ENCODE measurements at places on chromosomes 7 and 10.
A peak's percentile ranks its signal among the peaks of the same experiment; 100 is the strongest.

DNA sequence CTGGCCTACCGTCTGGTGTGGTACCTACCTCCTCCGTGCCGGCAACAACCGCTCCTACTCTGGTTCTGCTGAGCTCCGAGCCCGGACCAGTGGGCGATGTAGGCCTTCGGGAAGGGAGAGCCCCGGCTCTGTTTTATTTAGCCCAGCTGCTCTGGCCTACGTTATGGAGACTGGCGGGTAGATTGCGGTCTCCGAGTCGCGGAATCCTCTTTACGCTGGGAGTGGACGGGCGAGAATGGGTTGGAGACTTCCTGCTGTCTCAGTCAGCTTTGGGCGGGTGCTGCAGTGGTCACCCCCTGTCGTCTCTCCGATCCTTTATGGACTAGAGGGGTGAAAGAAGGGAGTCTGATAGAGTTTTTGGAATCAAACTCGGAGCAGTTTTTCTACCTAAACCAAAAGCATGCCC is 406 bp downstream of the CBLL1 start:
- DNase-seq = no peak

DNA sequence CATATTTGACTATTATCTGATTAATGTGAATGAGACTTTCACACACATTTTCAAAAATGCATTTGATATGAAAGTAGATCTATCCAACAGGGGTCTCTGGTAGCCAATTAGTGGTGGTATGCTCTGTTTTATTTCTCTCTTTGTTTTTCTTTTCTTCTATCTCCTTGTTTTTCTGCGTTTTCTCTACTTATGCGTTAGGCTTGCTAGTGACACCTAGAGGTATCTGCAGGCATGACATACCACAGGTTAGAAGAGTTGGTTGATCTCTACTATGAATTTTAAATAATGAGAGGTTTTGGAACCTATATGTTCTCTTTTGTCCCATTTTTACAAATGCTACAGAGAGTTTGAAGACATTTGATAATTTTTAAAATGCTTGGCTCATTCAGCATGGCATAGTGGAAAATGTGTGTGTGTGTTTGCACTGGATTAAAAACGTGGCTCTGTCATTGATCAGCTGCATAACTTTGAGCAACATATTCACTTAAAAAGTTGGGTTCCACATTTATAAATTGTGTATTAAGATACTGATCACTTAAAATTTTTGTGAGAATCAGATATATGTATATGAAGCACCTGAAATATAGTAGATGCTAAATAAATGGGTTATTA is 28.1 kb upstream of the PLXDC2 start:
- peak; percentile 61 for DNase-seq

GRCh38 chr7:131027287-131027773 is 293.3 kb upstream of the KLF14 start:
- no peak for DNase-seq

GRCh38 chr7:99478464-99479440 is 6.1 kb downstream of the ZNF789 start:
- no peak for DNase-seq

DNA sequence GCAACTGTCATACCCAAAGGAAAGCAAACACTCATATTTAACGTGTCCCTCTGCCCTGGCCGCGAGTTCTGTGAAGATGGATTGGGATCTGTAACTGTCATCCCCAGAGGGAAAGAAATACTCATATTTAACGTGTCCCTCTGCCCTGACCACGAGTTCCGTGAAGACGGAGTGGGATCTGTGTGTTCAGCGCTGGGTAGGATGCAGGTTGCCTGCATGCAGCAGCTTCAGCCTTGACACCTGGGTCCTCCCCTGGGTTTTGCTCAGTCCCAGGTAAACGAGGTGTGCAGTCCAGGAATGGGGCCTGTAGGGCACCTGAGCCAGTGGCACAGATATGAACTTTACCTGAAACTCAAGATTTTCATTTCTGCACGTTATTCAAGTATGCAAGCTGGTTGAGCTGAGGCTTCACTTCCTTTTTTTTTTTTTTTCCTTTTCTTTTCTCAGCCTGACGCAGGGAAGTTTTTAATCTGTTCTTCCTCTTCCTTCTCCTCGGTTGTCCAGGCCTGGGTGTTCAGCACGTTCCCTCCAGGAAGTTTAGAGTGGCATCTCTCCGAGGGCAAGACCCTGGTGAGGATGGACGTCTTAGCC is 159.0 kb upstream of the SHH start:
- no peak for DNase-seq

DNA sequence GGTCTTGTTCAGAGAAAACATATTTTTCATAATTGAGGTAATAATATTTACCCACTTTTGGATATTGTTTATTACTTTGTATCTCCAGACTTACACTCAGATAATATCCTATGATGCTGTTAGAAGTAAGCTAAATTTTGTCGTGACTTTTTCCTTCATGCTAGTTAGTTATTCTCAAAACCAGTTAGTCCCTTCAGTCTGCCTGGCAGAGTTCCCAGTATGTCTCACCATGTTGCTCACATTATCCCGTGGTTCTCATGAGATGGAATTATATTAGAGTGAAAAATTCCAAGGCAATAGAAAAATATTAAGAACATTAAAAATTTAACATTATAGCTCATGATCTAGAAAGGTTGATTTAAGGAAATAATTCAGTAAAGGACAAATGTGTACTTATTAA is 81.5 kb upstream of the SMIM30 start:
- DNase-seq = no peak

DNA sequence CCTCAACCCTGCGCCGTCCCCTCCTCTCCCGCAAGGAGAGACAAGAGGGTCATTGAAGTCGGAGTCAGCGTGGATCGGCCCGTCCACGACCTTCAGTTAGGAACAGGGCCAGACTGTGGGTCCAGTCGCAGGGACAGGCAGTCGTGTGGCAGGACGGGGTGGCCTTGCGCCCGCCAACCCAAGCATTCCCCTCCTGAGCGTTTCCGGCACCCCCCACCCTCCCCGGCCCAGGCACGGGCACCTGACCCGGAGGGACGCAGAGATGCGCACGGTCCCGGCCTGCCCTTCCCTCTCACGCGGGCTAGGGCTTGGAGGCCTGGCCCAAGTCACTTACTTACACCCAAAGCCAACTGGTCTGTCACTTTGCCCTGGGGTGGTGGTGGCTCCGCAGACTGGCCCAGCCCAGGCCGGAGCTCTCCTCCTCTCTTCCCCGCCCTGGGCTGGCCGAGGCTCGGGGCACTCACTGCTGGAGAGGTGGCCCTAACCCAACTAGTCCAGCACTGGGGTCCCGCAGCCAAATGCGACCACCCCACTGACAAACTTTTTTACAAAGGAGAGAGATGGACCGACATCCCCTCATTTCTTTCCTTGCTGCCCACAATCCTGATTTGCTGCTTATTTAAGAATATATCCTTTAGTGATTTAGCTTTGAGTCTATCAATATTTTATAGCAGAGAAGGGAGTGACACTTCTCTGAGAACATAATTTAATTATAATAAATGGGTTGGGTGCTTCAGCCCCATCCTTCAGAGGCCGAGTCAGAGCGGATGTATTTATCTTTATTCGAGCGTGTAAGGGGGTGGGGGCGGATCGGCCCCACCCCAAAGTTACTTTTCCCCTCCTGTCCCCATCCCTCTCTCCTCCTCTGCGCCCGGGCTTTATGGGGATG is 1.2 kb upstream of the UNCX start:
- no peak for DNase-seq

DNA sequence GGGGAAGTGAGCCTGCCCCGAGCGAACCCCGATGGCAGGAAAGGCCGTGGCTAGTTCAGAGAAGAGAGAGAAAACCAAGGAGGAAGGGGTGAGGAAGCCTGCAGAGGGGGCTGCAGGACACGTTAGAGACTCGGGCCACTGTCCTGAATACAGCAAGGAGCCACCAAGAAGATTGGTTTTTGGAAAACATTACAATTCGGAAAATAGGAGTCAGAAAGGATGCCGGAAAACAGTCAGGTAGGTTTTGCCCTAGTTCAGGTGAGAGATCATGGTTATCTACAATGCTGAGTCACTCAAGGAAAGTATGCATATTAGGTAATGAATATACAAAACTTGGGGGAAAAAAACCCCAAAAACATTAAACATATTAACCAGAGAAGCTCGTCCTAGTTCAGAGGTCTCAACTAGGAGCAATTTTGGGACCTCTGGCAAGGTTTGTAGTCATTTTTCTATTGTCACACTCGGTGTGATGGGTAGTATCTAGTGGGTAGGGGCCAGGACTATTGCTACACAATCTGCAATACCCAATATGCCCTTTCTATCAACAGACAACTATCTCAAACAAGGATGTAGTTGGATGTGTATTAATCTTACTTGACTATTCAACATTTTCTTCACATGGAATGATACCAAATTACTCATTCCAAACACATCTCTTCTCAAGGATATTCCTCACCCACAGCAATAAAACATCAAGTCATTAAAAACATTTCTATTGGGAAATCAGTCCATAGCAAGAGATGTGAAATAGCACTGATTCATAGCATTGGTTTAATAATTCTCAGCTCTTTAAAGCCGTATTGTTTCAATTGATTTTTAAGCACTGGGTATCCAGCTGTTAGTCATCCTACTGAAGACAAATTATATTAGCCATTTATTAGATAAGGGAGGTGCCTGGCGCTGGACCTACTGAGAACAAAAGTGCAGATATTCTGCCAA is 74.4 kb upstream of the RSU1 start:
- peak; percentile 30 for DNase-seq

DNA sequence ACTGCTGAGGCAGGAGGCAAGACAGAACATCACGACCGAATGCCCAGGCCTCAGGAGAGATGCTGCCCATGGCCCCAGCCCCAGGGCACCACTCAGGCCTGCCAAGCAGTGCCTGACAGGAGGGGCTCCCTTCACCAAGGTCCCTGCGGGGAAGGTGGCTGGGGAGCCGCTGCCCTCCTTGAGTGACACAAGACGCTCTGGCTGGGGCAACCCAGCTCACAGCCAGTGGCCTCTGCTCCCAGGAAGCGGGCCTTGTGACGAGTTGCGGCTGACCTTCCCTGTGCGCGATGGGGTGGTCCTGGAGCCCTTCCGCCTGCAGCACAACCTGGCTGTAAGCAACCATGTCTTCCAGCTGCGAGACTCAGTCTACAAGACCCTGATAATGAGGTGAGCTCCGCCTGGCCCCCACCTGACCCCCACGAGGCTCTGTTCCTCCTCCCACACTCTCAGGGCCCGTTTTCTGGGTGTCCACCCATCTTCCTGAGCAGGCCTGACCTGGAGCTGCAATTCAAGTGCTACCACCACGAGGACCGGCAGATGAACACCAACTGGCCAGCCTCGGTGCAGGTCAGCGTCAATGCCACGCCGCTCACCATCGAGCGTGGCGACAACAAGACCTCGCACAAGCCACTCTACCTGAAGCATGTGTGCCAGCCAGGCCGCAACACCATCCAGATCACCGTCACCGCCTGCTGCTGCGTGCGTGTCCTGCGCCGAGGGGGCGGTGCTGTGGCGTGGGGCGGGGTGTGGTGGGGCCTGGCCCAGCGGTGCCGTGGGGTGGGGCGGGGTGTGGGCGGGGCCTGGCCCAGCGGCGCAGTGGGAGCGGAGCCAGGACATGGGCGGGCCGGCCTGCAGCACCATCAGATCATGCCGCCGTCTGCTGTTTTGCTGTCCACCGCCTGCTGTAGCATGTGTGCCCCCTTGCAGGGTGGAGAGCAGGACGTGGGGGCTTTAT is 12.8 kb downstream of the ZMIZ2 start:
- no peak for DNase-seq

GRCh38 chr7:4791738-4792536 is 16.5 kb downstream of the AP5Z1 start:
- peak; percentile 23 for DNase-seq

GRCh38 chr7:101538596-101539459 is 90.3 kb downstream of the MYL10 start:
- DNase-seq = peak; percentile 34

DNA sequence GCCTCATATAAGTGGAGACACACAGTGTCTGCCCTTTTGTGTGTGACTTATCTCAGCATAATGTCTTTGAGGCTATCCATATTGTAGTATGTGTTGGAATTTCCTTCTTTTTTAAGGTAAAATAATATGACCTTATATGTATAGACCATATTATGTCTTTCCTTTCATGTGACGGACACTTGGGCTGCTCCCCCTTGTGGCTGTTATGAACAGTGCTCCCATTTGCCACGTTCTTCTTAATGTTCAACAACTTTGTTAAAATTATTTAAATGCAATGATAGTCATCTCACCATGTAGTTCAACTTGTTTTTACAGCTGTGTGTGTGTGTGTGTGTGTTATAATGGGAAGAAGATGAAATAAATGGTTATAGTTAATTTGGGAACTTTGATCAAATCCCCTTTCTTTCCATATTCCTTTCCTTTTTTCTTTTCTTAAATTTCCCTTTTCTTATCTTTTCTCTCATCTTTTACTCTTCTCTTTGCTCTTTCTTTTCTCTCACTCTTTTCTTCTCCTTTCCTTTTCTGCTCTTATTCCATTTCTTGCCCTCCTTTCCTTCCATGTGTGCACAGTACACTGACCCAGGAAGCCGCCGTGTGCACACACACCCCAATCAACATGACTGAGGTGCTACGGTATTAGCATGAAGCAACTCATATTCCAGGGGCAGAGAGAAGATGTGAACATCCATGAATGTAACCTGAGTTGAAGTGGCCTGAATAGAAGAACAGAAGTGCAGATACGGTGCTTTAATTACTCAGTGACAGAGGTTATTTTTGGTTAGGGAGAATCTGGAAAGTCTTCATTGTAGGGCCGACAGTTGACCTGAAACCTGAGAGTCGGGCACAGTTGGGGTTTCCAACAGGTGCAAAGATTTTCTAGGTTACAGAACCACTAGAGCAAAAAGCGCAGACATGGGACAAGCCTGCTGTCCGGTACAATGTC is 596.6 kb downstream of the SDK1 start:
- DNase-seq = peak; percentile 29

DNA sequence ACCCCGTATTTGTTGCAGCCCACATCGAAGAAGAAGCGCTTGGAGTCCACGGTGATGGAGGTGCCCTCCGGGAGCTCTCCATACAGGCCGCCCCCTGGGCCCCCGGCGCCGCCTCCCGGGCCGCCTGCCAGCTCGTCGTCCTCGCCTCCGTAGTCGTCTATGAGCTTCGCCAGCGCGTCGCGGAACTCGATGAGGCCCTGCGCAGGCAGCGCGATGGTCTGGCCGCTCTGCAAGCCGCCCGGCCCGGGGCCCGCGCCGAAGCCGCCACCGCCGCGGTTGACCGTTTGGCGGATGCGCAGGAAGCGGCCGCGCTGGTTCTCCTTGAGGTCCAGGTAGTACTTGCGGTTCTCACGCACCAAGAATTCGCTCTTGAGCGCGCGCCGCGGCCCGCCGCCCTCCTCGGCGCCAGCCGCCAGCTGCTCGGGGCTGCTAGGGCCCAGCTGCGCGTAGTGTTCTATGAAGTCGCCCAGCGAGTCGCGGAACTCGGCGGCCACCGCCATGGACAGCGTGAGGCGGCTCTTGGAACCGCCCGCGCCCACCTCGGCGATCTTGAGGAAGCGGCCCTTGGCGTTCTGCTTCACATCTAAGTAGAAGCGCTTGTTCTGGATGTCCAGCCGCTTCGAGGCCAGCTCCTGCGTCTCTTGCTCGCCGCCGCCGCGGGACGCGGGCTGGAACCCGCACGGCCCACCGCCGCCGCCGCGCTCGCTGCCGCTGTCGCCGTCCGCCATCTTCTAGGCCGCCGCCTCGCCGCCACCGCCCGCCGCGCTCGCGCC is 523 bp downstream of the PURB start:
- no peak for DNase-seq

- DNase-seq = no peak
Measured at GRCh38 chr7:95432606-95433005, 2.2 kb downstream of the PON2 start.

Measured in HepG2 (cell line).